Activated T-cell treated with anti-CD3 and anti-CD28 coated beads for 1 hour (primary cell): ENCODE measurements at places on chromosomes 11 and 22.

DNA sequence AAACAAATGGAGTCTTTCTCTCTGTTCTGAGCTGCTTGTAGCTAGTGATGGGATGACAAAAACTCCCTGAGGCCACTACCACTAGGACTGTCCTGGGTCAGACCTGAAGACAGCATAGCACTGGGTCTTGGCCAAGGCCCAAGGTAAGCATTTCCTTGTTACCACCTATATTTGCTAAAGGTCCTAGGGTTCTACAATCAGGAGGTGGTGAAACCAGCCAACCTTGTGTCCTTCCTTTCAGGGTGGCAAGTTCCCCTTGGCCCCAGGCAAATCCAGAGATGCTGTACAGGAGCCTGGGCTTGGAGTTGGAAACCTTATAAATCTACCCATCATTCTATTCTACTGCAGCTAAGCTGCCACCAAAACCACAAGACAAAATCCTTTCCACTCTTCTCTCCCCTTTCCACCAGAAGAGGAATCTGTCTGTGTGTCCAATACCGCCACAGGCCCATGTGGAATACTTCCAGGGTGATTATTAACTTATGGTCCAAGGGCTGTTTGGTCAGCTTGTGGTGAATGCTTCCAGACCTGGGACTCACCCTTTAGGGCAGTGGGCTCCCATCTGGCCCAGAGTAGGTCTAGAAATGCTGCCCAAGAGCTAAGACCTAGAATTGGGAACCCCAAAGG is 16.8 kb downstream of the SLC22A25 start:
- DNase-seq = no peak

DNA sequence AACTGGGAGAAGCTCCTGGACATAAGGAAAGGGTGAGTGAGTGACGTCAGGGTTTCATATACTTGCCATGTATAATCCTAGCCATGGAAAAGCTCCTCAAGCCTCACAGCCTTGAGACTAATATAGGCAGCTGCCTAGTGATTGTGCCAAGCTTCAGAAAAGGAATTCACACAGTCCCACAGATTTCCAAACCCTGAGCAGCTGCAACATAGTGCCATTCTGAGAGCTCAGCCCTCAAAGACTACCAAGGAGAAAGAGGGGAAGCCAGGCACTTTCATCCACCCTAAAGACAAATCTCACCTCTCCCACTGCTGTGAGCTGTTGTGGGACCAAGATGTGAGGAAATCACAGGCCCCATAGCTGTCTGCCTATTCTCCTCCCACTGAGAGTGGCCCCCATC is 707.9 kb upstream of the ANO5 start:
- no peak for DNase-seq

GRCh38 chr11:45815747-45816146 is 10.8 kb downstream of the SLC35C1 start:
- DNase-seq = no peak

DNA sequence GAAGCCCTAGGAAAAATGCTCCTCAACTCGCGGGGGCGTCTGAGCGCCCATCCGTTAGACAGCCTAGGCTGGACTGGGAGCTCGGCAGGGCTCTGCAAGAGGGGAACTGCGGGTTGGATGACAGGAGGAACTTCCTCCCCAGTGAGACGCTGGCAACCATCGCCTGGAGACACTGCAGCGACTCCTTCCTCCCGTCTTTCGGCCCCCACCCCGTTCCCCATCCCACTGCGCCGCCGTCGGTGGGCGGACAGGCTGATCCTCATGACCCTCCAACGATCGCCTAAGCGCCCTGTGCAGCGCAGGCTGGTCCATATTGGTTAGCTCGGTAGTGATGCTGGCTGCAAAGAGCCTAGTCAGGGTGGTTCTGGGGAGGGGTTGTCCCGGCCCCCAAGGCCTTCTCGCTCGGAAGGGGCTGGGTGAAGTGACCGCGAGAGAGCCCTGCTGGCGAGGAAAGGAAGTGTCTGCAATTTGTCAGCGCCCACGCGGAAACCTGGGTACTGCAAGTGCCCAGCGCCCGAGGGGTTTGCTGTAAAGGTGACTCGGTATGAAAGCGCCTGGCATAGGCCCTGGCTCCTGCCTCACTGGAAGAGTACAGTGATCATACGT is 638 bp downstream of the NRGN start:
- peak; percentile 44 for DNase-seq

- no peak for DNase-seq
These were observed 49.8 kb downstream of the ARHGAP8 start for GRCh38 chr22:44802071-44802700.

- no peak for DNase-seq
These were observed 21.1 kb upstream of the NECTIN1 start for GRCh38 chr11:119750056-119750455.

DNA sequence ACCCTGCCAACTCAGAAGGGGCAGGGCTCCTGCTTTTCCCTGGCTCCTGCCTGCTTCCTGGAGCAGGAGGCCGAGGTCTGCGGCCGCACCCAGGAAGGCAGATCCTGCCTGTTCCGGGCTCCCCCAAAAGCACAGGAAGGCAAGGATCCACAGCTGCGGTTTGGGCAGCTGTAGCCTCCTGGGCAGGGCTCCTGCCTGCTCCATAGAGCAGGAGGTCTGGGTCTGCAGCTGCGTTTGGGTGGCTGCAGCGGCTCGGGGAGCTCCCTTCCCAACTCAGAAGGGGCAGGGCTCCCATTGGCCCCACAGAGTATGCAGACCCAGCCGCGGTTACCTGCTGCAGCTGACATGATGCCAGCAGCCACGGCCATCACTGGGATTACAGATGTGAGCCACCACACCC is 5.5 kb downstream of the UPK2 start:
- no peak for DNase-seq

DNA sequence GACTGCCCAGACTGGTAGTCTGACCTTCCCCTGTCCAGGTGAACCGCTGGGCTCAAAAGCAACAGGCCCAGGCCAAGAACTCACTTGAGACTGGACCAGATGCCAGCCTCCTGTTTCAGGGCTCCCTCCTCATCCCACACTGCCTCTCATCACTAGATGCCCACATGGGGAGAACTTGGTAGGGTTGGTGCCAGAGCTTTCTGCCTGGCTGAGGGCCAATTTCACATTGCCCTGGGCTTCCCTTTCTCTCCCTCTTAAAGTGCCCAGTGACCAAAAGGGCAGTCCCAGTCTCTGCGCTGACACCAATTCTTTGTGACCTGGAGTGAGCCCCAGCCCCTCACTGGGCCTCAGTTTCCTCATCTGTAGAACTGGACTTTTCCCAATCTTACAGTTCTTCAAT is 41.7 kb downstream of the C11orf58 start:
- no peak for DNase-seq

DNA sequence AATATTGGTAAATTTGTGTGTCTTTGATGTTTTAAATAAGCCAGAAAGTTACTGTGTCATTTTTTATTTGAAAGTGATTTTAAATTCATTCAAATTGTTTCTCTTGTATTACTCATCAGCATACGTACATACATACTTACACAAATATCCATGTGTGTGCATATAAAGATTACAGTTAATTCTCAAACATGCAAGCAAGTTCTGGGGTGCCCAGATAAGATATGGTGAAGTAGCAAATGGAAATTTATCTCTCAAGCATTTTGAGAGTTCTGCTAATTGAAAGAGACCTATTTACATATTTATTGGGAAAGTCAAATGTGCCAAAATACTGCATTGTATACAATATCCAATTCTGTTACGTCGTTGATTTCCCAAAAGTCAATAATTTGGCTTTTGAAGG is 1024.0 kb upstream of the CNTN5 start:
- DNase-seq = no peak

- DNase-seq = no peak
These were observed 1552.7 kb upstream of the TENM4 start for GRCh38 chr11:80993536-80993935.

DNA sequence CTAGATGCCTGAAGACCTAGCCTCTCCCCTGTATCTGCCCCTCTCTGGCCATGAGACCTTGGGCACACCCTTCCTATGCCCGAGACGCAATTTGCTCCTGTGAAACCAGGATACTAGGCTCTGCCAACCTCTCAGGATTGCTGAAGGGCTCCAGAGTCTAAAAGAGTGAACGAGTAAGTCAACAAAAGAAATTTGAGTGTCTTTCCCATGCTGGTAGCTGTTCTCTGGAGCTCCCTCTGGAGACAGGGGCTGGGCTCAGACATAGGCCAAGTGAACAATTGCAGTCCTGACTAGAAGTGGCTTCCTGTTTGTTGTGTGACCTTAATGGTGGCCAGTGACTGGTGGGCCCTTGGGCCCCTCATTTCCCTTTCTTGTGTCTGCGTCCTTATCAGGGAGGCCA is 189.0 kb upstream of the NARS2 start:
- no peak for DNase-seq

DNA sequence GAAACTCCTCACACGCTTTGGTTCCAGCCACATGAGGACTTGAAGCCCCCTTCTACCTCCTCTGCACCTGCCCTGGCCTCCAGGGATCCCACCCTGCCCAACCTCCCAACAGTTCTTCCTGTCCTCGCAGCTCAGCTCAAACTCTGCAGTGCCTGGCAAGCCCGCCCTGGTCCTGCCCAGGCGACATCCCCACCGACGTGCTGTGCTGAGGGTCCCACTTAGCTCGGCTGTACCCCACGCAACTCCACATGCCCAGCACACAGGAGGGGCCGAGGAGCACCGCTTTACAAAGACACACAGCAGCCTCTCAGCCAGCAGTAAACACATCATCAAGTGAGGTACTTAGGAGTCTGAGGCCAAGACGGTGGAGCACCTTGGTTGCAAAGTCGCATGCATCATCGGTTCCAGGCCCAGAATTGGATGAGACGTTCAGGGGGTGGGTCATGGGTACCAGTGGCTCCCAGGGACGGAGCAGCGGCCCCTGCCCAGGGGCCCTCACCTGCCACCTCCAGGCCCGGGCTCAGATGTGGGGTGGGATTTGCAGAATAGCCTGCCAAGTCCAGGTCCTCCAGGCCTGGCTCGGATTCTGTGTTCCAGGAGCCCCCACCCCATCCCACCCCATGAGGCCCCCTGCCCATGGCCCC is 72.6 kb downstream of the CELSR1 start:
- no peak for DNase-seq

DNA sequence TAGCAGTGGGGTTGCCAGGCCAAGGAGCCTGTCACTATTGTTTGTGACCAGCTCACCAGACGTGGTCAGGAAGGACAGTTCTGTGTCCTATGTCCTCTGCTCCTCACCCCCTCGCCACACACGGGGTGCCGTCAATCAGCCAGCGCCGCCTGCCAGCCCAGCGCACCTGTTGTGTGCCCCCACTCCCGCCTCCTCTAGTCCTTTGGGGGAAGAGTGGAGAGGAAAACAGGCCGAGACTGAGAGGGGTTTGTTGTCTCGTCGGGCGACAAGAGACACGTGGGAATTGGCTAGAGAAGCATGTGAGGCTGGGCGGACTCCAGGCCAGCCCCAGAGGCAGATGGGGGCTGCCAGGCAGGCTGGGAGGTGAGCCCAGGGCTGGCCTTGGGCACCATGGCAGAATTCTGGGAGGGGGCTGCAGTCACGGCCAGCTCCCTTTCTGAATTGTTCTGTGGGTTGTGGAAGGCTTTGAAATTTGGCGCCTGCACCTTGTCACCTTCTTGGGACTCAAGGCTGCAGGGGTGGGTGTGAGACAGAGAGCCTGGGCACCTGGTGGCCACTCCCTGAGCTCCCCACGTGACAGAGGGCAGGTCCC is 3.1 kb upstream of the KCNQ1OT1 start:
- DNase-seq = no peak
